ENCODE measurements at places on chromosomes 1 and 21. TPM values are rescaled to one million over a fixed set of nuclear protein-coding genes. Genes with fewer than 3 reads are reported as not detected.

DNA sequence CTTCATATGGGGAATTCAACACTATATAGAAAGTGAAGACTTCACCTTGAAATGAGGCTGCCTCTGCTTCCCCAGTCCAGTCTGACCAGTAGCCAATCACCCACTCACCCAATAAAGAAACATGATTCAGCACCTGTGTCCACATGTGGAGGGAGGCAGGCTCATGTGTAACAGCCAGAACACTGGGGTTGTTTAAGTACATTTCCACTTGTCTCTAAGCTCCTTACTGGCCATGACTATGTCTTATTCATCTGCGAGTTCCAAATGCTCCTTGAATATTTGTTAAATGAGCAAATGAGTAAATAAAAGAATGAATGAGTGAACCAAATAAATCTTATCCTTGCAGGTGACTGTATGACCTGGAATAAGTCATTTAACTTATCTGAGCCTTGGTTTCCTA lies 100.1 kb downstream of the BRINP2 start:
- no peak for DNase-seq

DNA sequence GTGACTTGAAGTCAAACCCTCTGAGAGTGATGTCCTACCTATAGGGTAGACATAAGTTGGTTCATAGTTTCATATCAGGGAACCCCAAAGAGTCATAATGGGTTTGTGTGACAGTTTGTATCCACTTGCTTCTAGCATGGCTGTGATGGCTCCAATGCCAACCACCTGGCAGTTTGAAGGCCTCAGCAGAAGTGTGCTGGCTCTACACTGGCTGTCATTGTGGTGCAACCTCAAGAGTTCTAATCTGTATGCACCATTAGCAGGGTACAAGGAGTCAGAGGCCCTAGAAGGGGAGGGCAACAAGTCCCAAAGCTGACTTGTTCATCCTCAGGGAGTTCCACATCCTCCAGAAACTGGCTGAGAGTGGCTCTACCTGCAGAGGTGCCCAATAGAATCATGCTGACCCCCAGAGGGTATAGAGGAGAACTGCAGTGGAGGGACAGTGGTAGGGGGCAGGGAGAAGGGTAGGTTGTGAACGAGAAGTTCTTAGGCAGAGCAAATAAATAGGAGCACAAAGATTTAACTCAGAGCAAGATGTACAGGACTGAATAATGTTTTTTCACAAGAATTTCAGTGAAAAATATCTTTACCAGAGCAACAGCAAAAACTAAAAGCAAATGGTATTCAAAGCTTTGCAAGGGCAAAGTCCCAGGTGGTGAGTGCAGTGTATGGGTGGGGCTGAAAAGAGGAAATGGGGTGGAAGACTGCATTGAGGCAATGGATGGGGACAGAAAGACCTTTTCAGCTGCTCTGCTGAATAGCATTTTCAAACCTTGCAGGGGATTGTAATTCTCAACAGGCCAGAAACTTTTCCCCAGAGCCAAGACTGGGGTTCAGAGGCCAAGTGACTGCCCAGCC lies 3.2 kb downstream of the FCRL2 start:
- no peak for DNase-seq

SOX13 gene
- total RNA-seq = not detected

- no peak for DNase-seq
These were observed 1.5 kb upstream of the NEK7 start for GRCh38 chr1:198155253-198155652.

DNA sequence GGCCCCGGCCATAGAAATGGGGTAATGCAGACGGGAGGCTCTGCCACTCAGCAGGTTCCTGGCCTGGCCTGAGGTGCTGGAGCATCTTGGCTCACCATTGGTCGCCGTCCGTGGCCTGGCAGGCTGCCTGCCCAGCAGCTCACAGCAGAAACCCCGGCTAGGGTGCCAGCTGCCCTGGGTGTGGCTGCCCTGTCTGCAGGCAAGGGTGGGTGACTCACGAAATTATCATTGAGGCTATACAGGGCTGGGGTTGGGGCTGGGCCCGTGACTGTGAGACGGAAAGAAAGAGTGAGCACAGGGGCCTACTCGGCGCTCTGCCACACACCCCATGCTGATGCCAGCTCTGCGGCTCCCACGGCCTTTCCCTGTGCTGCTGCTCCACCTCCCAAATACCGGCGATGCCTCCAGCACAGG lies 8.0 kb upstream of the PKP1 start:
- DNase-seq = peak; percentile 58

GRCh38 chr1:84077476-84078107 lies 66.5 kb upstream of the PRKACB start:
- peak; percentile 76 for DNase-seq

DNA sequence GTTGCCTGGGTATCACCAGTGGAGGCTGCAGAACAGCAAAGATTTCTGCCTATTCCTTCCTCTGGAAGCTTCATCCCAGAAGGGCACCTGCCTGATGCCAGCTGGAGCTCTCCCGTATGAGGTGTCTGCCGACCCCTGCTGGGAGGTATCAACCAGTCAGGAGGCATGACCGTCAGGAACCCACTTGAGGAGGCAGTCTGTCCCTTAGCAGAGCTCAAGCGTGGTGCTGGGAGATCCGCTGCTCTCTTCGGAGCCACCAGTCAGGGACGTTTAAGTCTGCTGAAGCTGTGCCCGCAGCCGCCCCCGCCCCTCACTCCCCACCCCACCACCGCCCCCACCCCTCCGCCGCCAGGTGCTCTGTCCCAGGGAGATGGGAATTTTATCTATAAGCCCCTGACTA lies 23.1 kb upstream of the HFM1 start:
- DNase-seq = no peak

- no peak for DNase-seq
These were observed 666 bp downstream of the PAFAH2 start for GRCh38 chr1:25996966-25997827.

BLACAT1 gene
- 1.8 TPM for total RNA-seq

DNA sequence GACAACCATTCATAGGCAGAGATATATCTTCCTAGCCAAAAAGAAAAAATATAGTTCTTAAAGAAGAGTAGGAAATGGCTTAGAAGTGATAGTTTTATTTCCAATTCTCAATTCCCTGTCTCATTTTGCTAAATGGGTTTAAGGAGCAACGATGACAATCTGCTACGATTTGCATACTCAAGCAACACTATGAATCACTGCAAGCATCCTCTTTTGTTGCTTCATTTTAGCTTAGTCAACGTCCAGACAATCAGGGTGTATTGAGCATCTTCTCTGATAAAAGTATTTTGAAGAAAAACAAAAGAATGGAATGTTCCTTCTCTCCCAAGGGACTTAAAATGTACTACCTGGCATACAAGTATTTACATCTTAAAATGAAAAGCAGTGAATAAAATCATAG lies 80.6 kb downstream of the RGS7 start:
- DNase-seq = no peak

DNA sequence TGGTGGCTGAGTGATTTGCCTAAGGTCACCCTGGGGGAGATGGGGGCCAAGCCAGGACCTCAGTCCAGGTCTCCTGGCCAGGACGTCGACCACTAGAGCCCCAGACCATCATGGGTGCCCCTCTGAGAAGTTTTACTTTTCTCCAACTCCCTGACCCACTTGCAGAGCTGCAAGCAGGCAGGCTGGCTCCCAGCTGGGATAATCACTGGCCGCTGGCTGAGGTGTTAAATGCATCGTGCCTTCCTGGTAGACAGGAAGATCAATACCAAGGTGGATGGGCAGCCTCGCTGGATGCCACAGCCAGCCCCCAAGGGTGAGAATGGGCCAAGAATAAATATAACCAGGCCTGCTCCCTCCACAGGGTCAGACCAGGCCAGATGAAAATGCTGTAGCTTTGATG lies 106.2 kb downstream of the EPHB2 start:
- DNase-seq = no peak

SEMA4A gene
- total RNA-seq = 1.8 TPM

DNA sequence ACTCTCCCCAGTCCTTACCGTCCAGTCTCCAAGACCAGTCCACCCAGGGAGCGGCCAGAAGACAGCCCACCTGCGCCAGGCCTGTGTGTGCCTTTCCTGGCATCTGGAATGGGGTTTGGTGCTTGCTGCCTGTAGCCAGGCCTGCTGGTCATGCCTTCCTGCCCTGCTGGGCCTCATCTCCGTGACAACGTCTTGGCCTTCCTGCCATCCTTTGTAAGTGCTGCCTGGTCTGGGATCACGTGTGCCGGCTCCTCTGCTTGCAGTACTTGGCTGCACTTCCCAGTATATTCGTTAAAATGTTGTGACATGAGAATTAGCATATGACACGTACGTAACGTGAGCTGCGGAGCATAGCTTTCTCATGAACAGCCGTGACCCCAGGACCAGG lies 145.3 kb upstream of the COL6A1 start:
- peak; percentile 57 for DNase-seq

- no peak for DNase-seq
These were observed 80.0 kb downstream of the NDUFS5 start for GRCh38 chr1:39105841-39106765.

GRCh38 chr1:196466166-196466565 lies 142.1 kb downstream of the KCNT2 start:
- no peak for DNase-seq

- no peak for DNase-seq
These were observed 42.4 kb upstream of the RAB4A start for GRCh38 chr1:229228522-229228921.

DNA sequence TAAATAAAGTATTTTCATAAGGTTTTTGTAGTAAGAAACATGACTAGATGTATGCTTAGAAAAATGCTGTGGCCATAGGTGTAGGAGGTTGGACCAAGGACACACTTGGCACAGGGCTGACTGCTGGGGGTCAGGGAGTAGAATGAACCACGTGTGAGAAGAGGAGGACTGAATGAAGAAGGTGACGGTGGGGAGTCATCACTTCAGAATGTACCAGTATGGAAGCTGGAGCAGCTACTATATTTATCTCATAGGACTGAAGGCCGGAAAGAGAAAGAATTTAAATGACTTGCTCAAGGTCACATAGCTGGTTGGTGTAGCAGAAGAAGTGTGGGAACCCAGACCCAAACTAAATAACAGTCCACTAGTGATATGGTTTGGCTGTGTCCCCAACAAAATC lies 79.8 kb upstream of the HAO2 start:
- no peak for DNase-seq

DNA sequence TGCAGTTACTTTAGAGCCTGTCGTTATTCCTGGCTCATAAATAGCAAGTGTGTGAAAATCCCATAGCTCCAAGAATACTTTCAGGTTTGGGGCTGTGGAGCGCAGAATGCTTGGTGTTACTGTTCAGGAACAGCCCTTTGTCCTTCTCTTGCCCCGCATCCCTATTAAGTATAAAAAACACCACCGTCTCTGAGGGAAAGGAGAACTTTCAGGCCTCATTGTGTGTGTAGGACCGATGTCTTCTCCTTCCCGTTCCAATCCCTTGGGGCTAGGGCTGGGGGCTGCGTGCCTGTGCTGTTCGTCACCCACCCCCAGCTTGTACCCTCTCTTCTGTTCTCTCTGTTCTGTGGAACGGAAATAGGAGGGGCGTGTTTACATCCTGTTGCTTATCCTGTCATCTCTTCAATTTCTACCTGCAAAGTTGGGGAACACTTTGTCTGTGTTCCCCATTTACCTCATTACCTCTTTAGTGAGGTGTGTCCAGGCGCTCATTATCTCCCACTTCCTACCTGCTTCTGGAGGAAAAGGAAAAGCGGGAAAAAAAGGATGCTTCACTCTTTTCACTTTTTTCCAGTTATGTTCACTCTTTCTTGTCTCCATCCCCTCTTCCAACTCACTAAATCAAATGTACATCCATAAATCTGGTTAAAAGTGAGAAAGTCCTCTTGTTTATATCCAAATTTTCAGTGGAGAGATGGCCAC lies 788 bp upstream of the TXNIP start:
- no peak for DNase-seq

- no peak for DNase-seq
These were observed 13.5 kb upstream of the OR2G2 start for GRCh38 chr1:247574664-247575063.

OR6Y1 gene
- total RNA-seq = not detected

PTGFR gene
- total RNA-seq = not detected

- DNase-seq = peak; percentile 86
These were observed 53.4 kb downstream of the MACO1 start for GRCh38 chr1:25484096-25484495.
